ENCODE measurements at places on chromosomes 6 and 20. TPM values are rescaled to one million over a fixed set of nuclear protein-coding genes. Genes with fewer than 3 reads are reported as not detected.

VWA7 gene
- 0.47 TPM for total RNA-seq

SLC32A1 gene
- total RNA-seq = not detected

AFG1L gene
- 8.7 TPM for total RNA-seq

KCNK15 gene
- not detected for total RNA-seq

OPRM1 gene
- not detected for total RNA-seq

RSPO4 gene
- 0.44 TPM for total RNA-seq

EDEM2 gene
- total RNA-seq = 24.8 TPM

ASXL1 gene
- 147 TPM for total RNA-seq

DNA sequence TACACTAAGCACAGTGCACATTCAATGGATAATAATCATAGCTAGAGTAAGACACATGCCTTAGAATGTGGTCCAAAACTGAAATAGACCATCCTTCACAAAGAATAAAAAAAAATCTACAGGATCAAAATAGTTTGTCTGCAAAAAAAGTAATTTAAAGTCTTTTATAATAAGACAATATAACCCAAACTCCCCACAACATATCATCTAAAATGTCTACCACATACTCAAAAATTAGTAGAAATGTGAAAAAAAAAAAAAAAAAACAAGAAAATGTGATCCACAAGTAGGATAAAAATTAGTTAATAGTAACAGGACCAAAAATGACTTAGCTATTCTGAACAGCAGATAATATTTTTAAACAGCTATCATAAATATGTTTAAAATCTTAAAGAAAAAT is 557.2 kb upstream of the ARID1B start:
- no peak for DNase-seq

DNA sequence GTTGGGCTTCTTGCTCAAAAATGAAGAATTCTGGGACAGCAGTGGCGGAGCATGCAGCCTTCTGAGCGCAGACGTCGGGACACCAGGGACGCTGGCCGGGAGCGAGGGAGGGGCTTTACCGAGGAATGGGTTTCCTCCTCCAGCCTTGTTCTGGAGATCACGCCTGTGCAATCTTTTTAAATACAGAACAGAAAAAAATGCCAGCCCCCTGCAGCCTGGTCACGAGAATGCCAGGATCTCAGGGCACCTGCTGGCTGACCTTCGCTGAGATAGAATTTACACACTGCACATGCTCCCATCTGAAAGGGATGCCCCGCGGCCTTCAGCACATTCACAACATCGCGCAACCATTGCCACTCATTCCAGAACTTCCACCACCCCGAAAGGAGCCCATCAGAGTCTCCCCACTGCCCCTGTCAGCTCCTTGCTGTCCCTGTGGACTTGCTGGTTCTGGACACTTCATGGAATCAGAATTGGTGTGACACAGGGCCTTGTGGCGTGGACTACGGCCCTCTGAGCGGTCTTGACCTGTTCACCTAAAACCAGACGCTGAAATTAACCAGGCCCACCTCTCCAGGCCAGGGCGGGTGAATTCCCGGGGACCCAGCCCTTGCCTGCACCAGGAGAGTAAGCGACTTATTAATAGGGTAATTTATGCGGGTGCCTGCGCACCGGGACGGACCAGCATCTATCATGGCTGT is 20.6 kb upstream of the BHLHE23 start:
- peak; percentile 45 for DNase-seq

- no peak for DNase-seq
Observed at GRCh38 chr6:7868926-7869325, 41.7 kb downstream of the TXNDC5 start.

DNA sequence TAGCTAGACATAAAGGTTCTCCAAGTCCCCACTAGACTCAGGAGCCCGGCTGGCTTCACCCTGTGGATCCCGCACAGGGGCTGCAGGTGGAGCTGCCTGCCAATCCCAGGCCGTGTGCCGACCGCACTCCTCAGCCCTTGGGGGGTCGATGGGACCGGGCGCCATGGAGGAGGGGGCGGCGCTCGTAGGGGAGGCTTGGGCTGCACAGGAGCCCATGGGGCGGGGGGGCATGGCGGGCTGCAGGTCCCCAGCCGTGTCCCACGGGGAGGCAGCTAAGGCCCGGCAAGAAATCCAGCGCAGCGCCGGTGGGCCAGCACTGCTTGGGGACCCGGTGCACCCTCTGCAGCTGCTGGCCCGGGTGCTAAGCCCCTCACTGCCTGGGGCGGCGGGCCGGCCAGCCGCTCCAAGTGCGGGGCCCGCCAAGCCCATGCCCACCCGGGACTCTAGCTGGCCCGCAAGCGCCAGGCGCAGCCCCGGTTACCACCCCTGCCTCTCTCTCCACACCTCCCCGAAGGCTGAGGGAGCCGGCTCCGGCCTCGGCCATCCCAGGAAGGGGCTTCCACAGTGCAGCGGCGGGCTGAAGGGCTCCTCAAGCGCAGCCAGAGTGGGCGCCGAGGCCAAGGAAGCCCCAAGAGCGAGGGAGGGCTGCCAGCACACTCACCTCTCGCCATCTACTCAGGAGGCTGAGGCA is 26.5 kb upstream of the ID1 start:
- no peak for DNase-seq

DNA sequence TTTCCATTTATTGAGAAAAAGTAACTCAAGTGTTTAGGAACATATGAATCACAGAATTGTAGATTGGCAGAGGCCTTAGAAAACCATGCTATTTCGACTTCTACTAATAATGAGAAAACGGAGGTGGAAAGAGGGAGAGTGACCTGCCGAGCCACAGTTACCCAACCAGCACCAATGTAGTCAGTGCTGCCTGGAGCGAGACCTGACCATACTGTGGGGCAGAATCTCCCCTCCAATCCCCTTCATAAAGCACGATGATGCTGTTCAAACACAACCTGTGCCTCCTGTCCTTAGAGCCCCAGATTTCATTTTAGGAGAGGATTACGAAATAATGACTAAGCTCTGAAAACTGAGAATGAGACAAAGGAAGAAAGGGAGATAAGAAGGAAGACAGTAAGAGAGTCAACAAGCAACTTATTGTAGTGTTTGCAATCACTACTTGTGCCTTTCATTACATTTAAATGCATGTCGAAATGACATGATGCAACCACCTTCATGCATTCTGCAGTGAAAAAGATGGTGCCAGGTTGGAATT is 70.6 kb downstream of the ATXN1 start:
- DNase-seq = no peak

DNA sequence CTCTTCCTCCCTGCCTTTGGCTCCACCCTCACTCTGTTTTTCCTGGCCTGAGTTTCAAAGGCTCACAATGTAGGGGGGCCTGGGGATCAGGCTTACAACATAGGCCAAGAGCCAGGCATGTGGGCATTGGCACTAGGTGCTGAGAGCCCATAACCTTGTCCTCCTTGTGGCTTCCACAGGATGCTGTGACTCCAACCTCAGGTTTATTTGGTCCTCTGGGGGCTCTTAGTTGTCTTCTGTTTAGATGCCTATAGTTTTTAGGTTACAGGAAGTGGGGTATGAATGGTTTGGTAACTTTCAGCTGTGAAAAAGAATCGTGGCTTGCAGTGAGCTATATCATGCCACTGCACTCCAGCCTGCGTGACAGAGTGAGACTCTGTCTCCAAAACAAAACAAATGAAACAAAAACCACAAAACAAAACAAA is 25.6 kb downstream of the MMP24 start:
- peak; percentile 37 for DNase-seq

GRCh38 chr20:35878113-35878625 is 76.1 kb downstream of the SCAND1 start:
- no peak for DNase-seq

GRCh38 chr20:63733117-63733516 is 3.3 kb upstream of the LIME1 start:
- DNase-seq = no peak

GRCh38 chr20:48749437-48749836 is 78.4 kb downstream of the PREX1 start:
- no peak for DNase-seq

DNA sequence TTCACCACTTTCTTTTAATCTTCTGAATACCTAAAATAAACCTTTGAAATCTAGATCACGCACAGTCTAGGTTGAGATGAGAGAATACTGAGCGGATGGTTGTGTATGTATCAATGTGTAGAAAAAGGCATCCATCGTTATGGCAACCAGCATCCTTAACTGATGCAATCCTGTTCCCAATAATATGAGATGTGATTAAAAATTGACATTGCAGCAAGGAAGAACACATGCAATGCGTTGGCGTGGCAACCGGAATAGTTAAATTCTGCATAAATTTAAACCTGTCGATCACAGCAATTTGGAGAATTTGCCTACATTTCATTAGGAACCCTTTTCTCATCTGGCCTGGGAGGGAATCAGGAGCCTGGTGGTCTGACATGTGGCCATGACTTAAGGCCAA is 1.3 kb upstream of the L3MBTL1 start:
- DNase-seq = no peak

DNA sequence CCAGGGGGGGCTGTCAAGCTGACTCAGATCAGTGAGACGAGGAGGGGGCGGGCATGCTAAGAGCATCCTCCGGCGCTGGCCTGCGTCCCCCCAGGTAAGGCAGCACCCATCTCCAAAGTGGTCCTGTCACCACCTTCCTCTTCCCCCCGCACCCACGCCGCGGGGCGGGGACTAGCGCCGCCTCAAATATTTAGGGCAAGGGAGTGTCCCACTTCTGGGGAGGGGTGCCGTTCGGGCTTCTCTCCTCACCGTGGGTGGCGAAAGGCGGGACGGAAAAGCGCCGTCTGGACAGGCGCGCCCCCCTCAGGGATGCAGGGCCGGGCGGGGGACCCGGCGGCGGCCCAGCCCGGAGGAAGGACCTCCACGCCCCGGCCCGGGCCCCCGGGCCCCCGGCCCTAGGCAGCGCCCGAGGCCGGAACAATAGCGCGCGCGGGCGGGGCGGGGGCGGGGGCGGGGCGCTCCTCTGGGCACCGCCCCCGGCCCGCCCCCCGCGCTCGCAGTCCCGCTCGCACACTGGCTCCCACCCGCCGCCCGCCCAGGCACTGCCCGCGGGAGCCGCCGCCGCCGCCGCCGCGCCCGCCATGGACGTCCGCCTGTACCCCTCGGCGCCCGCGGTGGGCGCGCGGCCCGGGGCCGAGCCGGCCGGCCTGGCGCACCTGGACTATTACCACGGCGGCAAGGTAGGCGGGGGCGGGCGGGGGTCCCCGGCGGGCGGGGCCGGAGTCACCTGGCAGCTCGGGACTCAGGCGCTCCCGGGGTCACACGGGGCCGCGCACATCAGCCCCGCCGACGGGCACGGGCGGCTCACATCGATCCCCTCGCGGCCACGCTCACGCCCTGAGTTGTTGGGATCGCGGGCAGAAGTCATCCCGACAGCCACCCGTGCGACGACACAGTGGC is at the start of gene TOX2:
Gene TOX2, plus strand, starts transcription at position 542 of the 900 bp plus-strand sequence. Its CDS starts 40 bp downstream, at position 582.
- DNase-seq = peak; percentile 57

DNA sequence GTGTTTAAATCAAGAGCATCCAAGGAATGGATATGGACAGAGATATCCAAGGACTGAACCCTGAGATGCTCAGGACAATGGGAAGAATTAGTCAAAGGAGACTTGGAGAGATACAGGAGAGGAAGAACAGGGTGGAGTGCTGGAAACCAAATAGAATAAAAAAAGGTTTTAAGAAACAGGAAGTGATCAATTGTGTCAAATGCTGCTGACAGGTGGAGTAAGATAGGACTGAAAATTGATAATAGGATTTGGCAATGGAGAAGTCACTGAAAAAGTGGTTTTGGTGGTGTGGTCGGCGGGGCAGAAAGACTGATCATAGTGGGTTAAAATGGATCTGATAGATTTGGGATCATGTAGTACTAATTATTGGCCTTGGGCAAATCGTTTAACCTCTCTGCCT is 37.9 kb upstream of the PNRC1 start:
- no peak for DNase-seq

DNA sequence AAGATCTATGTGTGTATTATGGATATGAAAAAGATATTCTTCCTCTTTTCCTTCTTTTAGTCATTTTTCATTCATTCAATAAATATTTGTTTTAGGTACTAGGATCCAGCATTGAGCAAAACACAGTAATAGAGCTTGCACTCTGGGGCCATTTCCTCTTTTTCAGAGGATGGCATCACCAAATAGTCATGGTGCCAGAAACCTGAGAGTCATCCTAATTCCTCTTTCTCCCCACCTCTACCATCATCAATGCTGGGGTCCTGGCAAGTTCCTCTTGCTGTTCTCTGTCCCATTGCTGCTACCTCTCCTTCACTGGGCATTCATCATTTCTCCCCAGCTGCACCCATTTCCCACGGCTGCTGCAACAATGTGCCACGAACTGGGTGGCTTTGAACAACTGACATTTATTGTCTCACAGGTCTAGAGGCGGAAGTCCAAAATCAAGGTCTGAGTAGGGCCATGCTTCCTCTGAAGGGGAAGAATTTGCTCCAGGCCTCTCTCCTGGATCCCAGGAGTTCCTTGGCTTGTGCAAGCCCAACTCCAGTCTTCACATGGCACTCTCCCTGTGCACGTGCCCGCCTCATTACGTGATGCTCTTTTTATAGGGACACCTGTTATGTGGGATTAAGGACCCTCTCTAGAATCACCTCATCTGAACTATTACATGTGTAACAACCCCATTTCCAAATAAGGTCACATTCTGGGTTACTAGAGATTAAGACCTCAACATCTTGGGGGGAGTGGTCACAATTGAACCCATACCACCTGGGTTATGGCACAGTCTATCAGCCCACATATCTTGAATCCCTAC is 9.5 kb upstream of the IGF2R start:
- DNase-seq = no peak

DNA sequence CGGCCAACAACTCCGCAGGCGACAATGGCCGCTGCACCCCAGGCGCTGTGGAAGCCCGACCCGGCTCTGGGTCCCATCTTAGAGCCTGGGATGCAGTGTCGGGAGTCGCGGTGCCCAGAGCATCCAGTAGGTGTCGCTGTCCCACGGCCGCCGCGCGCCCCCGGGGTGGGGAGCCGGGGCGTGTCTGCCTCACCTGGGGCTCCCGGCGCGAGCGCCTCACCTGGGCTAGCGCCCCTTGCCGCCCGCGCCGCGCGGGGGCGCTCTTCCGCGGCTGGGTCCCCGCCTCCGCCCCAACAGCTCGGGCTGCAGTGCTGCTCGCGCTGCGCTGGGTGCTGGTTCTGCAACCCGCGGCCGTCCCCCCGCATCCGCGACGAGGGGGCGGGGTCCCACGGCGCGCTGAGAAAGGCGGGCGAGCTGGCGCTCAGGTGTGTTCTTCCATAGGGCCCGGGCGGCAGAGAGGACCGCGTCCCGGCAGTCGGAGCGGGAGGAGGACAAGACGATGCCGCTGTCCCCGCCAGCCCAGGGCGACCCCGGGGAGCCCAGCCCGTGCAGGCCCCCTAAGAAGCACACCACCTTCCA is at the start of gene CRYBG1:
Gene CRYBG1, plus strand, starts transcription at position 308 of the 579 bp plus-strand sequence. Its CDS starts 192 bp downstream, at position 500.
- DNase-seq = peak; percentile 63

GRCh38 chr6:46175446-46175845 is 4.7 kb upstream of the ENPP5 start:
- DNase-seq = peak; percentile 37

DNA sequence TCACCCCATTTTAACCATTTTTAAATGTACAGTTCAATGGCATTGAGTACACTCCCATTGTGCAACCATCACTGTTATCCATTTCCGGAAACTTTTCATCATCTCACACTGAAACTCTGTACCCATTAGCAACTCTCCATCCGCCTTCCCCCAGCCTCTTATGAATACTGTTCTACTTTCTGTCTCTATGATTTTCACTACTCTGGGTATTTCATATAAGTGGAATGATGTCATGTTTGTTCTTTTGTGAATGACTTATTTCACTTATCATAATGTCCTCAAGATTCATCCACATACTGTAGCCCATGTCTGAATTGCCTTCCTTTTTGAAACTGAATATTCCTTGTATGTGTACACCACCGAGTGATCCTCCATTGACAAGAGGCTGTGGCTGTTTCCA is 92.9 kb upstream of the TOX2 start:
- DNase-seq = no peak

GRCh38 chr20:19440660-19441527 is 228.5 kb downstream of the SLC24A3 start:
- no peak for DNase-seq

GRCh38 chr6:36769676-36770499 is 69.4 kb downstream of the CPNE5 start:
- DNase-seq = no peak

Data from naive thymus-derived CD8-positive, alpha-beta T cell (primary cell).